Naive thymus-derived CD8-positive, alpha-beta T cell (primary cell): ENCODE measurements at places on chromosomes 13 and 19. TPM values are rescaled to one million over a fixed set of nuclear protein-coding genes. Genes with fewer than 3 reads are reported as not detected.

GRCh38 chr19:38900202-38900629, 447 bp downstream of the NFKBIB start:
- DNase-seq: no peak

Gene ZNF444
- total RNA-seq: 42.2 TPM

- no peak for DNase-seq
Observed at GRCh38 chr19:7326105-7326877, 22.4 kb upstream of the ARHGEF18 start.

DNA sequence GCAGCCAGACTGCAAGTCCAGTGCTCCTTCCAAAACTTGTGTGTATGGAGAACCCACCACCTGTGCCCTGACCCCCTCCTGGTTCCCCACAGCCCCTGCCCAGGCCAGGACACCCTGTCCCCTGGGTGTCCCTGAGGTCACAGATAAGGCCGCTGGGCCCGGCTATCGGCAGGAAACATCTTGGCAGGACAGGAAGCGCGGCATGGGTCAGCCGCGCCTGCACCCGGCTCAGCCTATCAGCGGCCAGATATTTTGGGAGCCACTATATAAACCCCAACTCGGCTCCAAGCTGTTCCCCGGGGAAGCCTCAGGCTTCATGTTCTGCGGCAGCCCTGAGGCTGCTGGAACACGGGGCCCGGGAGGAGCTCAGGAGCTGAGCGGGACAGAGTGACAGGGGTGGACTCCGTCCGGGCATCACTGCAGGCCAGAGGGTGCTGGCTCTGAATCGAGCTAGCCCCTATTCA, 60.8 kb downstream of the AP1M1 start:
- no peak for DNase-seq

Gene F2RL3
- total RNA-seq: not detected

Gene TINCR
- 2.2 TPM for total RNA-seq

Gene PLK5
- not detected for total RNA-seq
